Stimulated activated CD4-positive, alpha-beta T cell treated with anti-CD3 and anti-CD28 coated beads, Interleukin-1b, Interleukin-23, amount 100 ng/mL, for 4 hours (primary cell): ENCODE measurements at places on chromosomes 7 and 10.

GRCh38 chr10:67697724-67698131, 1.7 kb upstream of the CTNNA3 start:
- DNase-seq: peak; percentile 26

GRCh38 chr10:69994262-69994661, 58.4 kb upstream of the MACROH2A2 start:
- DNase-seq: no peak

GRCh38 chr7:110881721-110882120, 209.2 kb upstream of the LRRN3 start:
- DNase-seq: no peak

- no peak for DNase-seq
These were observed 62.5 kb upstream of the ATRNL1 start for GRCh38 chr10:115030483-115031200.

- no peak for DNase-seq
These were observed 2.0 kb downstream of the YWHAG start for GRCh38 chr7:76356823-76357222.

DNA sequence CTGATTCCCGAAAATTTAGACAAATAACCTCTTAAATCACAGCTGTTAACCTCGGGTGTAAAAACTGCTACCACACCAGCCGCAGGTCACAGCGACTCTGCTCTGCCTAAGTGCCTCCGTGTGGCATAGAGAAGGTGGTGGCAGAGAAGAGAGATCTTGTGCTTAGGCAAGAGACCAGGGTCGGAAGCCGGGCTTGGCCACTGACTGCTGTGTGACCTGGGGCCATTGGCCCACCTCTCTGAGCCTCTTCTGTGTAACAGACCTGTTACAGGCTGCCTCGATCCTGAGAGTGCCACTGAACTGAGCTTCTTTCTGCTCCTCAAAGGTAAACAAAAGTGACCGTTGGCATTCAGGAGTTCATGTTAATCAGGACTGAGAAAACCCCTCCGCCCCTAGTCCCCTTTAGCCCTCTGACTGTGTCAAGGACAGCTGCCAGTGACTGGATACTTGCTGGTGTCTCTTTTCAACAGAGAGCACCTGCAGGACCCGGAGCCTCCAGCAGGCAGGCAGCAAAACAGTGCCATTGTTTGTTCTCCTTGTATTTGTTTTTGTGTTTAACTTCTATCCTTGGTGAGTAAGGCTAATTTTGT, 36.5 kb downstream of the ZMIZ1 start:
- DNase-seq: no peak
